ENCODE measurements at places on chromosomes 2 and 18.
A peak's percentile ranks its signal among the peaks of the same experiment; 100 is the strongest.

DNA sequence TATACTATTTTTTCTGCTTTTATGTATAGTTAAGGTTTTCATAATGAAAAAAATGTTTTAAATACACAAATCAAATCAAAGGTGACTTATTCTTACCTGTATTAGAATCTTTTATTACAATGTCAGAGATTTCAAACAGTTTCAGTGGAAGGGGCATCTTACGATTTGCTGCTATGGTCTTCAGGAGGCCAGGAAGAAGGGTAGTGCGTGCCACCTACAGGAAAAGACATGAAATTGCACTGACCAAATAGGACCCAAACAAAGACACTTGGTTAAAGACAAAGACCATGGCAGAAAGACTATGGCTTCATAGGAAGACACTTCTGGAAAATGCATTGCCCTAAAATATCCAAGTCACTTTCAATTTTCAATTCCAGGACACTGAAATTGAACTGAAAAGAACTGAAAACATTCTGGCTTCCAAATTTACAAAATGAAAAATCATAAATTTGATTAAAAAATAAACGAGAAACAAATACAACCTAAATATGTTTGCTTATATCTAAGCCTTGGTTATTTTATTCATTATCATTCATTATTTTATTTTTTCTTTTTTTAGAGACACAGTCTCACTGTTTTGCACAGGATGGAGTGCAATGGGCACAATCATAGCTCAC, 42.1 kb downstream of the FARSB start:
- DNase-seq: peak; percentile 18

- DNase-seq: no peak
These were observed 90.1 kb upstream of the SMAD2 start for GRCh38 chr18:48020337-48021250.

GRCh38 chr2:219631406-219631891, 4.0 kb downstream of the SLC4A3 start:
- no peak for DNase-seq

GRCh38 chr2:184053326-184053725, 545.0 kb upstream of the ZNF804A start:
- peak; percentile 96 for DNase-seq

DNA sequence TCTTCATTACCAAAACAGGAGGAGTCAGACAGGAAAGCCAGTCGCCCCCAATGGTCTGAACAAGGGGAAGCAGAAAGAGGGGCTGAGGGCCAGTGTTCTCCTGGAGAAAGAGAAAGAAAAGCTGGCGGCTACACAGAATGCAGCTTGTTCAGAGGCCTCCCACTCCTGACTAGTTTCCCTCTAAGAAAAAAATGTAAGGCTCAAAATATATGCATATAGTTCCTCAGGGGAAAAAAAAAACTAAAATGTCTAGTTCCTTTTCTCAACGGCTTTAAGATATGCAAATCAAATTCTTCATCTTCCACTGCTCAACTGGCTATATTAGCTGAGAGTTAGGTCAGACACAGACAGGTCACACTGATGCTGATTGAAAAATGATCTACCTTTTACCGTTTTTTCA, 18.6 kb downstream of the MBOAT2 start:
- no peak for DNase-seq

DNA sequence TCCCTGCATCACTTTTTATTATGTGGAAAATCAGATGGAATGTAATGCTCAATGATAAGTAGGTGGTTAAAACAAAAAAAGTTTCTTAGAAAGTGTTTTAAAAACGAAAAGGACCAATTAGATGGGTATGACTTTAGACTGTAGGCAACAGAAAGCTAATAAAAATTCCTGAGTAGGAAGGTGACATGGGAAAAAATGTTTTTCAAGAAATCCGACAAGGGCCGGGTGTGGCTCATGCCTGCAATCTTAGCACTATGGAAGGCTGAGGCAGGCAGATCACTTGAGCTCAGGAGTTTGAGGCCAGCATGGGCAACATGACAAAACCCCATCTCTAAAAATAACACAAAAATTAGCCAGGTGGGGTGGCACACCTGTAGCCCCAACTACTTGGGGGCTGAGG, 126.1 kb downstream of the THADA start:
- DNase-seq: no peak
